ENCODE measurements at places on chromosomes 5 and 9.

- no peak for DNase-seq
Observed at GRCh38 chr5:140249536-140249935, 53.4 kb downstream of the PFDN1 start.

GRCh38 chr9:120886490-120886967 is 9.5 kb upstream of the PHF19 start:
- no peak for DNase-seq

- DNase-seq = no peak
Observed at GRCh38 chr9:38356851-38357250, 35.7 kb upstream of the ALDH1B1 start.

GRCh38 chr9:135925496-135926133 is 18.3 kb upstream of the CAMSAP1 start:
- peak; percentile 69 for DNase-seq

DNA sequence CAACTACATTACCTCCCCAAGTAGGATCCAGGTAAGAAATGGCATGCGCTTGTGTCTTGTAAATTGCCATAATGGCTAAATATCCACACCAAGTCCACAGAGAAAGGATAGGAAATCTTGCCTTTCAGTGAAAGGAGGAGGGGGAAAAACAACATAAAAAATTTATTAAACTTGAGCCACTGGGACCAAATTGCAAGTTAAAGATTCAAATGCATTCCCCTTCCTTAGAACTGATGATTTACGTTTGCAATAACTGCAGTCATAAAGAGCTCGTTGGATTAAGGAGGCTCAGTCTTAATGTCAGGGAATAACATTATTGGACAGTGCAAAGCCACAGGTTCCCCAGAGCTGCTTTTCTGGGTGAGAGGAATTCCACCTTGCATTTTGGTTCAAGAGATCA is 92.6 kb upstream of the SARDH start:
- DNase-seq = no peak

DNA sequence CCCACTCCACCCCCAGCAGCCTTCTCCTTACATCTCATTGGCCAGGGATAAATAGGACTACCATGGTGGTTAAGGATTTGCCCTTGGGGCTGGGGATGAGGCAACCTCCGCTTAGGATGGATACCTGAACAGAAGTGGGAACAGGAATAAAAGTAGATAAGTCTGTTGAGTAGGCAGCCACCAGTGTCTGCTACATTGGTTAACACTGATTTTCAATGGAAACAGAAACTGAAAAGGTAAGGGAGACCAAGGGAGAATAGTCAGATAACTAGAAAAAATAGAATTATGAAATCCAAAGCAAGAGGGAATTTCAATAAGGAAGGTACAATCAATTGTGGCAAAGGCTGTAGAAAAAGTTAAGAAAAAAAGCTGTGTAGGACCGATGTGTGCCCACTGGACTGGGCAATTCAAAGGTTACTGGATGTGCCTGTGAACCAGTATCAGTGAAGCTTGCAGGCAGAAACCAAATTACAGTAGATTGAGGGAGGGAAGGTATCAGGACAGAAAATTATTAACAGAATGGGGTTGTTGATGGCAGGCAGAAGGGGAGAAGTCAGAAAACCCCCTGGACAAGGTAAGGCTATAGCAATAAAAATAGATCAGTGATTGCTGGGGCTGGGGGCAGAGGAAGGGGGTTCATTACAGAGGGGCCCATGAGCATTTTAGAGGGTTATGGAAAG is 48.7 kb downstream of the DNAJC21 start:
- no peak for DNase-seq

DNA sequence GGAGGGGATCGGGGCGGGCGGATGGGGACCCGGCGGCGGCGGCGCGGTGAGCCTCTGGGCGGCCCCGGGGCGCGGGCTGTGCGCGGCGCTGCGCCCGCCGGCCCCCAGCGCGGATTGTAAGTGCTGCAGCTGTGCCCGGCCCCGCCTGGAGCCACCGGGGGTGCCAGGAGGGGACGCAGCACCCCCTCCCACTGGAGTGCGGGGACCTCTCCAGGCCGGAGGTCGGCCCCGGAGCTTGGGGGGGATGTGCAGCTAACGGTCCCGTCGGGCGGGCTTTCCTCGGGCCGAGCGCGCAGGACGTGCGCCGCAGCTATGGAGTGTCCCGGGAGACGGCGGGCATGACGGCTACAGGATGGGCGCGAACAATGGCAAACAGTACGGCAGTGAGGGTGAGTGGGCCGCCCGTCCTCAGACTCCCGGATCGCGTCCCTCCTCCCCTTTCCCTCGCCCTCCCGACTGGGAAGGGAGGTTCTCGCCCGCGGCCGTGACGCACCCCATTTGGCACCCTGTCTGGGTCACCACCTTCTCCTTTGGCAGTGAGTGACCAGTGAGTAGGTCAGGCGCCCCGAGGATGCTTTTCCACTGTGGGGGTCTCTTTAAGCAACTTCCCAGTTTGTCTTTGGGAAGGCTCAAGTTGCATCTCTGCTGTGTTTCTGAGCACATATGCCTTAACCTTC is 483 bp downstream of the FBXL7 start:
- no peak for DNase-seq

GRCh38 chr5:159463590-159464321 is 133.5 kb upstream of the IL12B start:
- no peak for DNase-seq

DNA sequence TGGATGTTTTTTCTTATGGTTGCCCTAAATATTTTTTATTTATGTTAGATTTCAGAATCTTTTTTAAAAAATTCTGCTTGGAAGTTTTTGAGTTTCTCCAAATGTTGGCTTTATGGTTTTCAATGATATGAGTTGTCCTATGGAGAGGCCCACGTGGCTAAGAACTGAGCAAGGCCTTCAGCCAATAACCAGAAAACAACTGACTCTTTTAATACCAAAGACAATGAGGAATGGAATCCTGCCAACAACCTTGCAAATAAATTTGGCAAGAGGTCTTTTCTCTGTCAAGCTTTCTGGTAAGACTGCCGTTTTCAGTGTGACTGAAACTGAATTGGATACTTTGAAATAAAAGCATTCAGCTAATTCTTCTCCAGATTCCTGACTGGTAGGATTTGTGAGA is 1740.1 kb upstream of the WWC1 start:
- no peak for DNase-seq

GRCh38 chr5:28903643-28904042 is 1865.3 kb upstream of the CDH9 start:
- DNase-seq = no peak

DNA sequence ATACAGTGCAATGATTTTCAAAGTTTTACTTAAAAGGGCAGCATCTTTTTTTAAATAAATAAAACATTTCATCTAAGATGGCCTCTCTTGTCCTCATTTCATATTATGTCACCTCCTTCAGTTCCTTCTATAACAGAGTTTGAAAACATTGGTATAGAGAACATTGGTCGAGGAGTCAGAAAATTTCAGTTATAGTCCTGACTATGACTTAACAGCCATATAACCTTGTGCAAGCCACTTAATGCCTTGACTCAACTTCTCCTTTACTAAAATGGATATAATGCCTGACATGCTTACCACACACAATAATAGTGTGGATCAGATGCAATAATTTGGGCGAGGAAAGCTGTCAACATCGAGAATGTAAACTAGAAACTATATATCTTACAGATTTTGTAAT is 22.6 kb downstream of the SSBP2 start:
- DNase-seq = no peak

- DNase-seq = no peak
Observed at GRCh38 chr5:137831526-137831925, 36.1 kb upstream of the MYOT start.

DNA sequence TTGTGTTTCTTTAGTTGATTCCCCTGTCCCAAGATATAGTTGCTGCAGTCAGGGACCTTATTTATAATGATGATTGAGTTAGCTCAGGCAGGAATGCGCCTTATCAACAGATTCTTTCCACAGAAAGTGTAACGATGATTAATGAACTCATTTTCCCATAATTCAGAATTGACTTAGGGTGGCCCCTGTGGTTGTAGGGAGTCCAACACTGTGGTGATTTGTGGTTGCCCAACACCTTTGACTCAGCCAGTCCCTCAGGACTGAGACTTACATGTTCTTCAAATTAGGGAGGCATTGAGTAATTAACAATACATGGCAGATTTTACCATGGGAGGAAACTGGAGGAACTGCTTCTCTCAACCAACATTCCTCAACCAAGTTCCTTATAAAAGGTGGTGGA is 221.9 kb downstream of the GABRG2 start:
- no peak for DNase-seq

GRCh38 chr5:55140908-55141665 is 18.9 kb upstream of the GPX8 start:
- DNase-seq = no peak

DNA sequence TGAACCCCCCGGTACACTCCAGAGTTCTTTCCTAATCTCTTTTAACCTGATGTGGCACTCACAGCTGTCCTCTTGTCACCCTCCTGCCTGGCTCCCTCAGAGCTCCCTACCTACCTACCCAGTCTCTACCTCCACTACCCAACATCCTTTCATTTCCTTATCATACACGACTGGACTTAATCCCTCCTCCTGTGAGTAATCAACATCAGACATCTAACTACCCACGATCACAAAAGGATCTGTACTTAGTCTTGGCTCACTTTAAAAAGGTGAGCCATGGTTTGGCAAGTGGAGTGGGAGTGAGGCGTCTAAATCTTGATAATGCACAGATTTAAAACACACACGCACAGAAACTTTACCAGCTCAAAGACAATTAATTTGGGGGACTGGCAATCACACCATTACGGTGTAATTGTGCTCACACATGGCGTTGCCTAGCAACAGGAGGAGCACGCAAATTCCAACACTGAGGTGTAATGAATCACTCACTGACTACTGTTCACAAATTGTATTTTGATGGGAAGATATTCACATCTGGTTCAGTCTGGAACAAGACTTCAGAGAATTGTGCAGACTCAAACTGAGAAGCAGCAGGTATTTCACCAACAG is 235.9 kb downstream of the EPB41L4A start:
- no peak for DNase-seq

GRCh38 chr5:43802119-43802518 is 199.1 kb downstream of the NNT start:
- no peak for DNase-seq

DNA sequence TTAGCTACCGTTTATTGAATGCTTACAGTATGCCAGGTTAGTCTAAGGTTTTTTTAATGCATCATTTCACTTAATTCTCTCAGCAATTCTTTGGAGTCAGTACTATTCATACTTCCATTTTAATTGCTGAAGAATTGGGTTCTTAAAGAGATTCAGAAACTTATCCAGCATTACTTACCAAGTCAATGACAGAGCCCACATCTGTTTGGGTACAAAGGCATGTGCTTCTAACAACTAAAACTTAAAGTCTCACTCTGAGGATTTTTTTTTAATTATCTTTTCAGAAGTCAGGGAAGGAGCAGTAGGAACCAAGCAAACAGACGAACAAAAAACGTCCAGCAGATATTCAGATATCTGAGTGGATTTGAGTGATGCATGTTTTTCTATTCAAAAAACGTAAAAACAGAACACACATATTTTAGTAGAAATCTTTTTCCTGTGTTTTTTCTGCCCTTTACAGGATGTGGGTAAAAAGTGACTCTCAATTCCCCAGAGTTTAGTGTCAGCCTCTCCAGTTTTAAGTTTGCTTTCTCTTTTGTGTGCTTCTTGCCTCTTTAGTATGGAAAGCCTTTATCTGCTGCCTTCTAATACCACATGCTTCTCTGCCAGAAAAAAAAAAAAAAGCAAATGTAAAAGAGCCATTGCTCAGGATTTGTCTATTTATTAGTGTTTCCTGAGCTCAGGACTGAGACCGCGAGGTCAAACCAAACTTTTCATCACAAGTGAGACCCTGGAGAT is 118.0 kb downstream of the PRKACG start:
- DNase-seq = peak; percentile 81
